DMS79 (cell line): ENCODE measurements at places on chromosomes 11 and 22.
A peak's percentile ranks its signal among the peaks of the same experiment; 100 is the strongest.

GRCh38 chr22:19599626-19600243 lies 75.5 kb upstream of the CLDN5 start:
- DNase-seq = no peak

- peak; percentile 68 for DNase-seq
Measured at GRCh38 chr11:16993495-16993894, 20.7 kb downstream of the PLEKHA7 start.

DNA sequence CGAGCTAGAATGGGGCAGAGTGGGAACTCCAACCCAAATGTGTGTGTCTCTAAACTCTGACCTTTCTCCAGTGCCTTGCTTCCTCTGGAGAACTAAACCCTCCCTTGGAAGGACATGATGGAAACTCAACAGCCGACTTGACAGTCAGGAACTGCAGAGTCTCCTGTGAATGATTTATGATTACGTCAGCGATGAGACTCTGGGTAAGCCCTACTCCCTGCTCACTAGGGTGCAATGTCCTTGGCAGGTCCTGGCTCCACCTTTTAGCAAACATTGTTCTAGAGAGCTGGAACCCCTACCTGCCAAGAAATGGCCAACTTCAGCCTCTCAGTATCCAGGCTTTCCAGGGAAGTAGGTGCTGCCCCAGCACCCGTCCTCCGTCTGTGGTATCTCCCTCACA lies 96.1 kb upstream of the CD82 start:
- no peak for DNase-seq

GRCh38 chr11:79794484-79795393 lies 353.9 kb upstream of the TENM4 start:
- DNase-seq = no peak

DNA sequence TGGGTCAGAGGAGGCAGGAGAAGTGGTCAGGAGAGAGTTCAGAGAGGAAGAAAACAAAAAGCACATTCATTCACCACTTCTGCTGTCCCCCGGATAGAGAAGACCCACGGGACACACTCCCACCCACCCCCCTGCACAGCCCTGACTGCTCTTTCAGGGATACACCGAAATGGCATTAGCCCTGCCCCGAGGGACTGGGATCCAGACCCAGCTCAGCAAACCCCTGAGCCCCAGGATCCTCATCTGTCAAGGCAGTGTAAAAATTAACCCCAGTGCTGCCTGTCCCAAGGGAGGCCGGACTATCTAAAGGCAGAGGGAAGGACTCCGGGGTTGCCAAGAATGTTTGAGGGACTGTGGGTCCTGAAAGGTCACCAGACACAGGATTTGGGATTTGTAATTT lies 31.2 kb downstream of the TPBGL start:
- DNase-seq = no peak

- DNase-seq = peak; percentile 37
Measured at GRCh38 chr11:17389957-17390649, 1.6 kb upstream of the KCNJ11 start.

- DNase-seq = peak; percentile 6
Measured at GRCh38 chr11:70243912-70244652, 26.4 kb upstream of the PPFIA1 start.

GRCh38 chr11:33445761-33446161 lies 188.6 kb downstream of the HIPK3 start:
- DNase-seq = no peak

DNA sequence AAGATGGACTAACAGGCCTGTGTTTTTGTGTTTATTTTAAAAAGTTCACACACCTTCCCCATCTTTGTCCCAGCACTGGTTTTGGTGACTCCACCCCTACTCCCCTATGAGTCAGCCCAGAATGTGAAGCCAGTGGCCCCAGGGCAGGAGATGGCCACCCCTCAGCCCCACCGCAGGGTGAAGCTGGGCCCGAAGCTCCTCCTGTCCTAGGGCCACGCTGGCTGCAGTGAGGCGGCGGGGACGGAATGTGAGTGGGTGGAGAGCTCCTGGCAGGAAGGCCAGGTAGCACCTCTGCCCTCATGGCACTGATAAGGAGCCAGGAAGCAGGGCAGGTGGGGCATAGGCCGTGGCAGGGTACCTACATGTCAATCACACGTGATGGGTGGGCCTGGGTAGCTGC lies 39.9 kb downstream of the SGSM3 start:
- no peak for DNase-seq

GRCh38 chr11:9765320-9766101 lies 101.6 kb downstream of the SWAP70 start:
- no peak for DNase-seq

- DNase-seq = no peak
Measured at GRCh38 chr11:7871056-7871455, 60.0 kb downstream of the OR10A6 start.

DNA sequence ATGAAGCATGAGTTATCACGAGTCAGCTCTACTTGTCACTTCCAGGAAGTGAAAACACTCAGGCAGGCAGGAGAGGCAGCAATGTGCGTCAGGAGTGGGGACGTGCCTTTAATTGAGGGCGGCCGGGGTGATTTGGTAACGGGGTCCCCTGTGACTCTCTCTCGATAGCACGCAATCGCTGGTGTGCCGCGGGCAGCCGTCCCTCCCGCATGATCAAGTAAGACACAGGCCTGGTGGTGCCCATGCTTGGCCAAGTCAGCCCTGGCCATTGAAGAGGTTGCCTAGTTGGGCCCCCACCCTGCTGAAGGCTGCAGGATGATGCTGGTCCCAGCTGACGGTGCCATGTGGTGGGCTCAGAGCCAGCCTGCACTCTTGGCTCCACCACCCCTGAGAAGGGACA lies 29.7 kb downstream of the CACNG2 start:
- no peak for DNase-seq

DNA sequence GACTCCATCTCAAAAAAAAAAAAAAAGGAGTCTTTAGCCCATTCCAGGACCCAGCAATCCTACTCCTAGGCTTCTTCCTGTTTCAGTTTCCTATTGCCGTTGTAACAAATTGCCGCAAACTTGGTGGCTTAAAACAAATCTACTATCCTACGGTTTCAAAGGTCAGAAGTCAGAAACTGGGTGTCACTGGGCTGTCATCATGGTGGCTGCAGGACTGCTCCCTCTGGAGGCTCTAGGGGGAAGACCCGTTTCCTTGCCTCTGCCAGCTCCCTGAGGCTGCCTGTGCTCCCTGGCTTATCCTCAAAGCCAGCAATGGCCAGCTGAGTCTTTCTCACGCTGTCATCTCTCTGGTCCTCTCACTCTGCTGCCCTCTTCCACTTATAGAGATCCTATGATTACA lies 8.7 kb upstream of the DAGLA start:
- DNase-seq = no peak

- DNase-seq = no peak
Measured at GRCh38 chr11:78187366-78188285, 800 bp downstream of the KCTD21 start.

DNA sequence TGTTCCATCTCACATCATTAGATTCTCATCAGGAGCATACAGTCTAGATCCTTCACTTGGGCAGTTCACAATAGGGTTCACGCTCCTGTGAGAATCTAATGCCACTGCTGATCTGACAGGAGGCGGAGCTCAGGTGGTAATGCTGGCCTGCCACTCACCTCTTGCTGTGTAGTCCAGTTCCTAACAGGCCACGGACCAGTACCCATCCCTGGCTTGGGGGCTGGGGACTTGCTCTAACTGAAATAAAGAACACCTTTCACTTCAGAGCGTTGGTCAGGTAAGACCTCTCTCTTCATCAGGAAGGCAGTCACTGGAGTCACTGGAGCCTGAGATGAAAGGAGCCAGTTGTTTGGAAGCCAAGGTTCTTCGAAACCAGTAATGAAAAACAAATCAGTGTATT lies 41.7 kb downstream of the PRMT3 start:
- no peak for DNase-seq

DNA sequence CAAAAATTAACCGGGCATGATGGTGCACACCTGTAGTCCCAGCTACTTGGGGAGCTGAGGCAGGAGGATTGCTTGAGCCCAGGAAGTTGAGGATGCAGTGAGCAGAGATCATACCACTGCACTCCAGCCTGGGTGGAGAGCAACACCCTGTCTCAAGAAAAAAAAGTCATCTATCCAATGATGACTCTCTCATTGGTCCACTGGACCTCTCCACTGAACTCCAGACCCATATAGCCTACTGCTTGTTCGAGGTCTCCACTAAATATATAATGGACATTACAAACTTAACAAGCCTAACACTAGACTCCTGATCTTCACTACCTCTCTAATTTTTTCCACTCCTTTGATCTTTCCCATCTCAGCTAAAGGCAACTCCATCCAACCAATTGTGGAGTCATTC lies 33.5 kb upstream of the MTCH2 start:
- DNase-seq = no peak

GRCh38 chr22:38951734-38952133 lies 5.7 kb upstream of the APOBEC3A start:
- no peak for DNase-seq

- DNase-seq = no peak
Measured at GRCh38 chr11:106281455-106282173, 204.2 kb downstream of the AASDHPPT start.

DNA sequence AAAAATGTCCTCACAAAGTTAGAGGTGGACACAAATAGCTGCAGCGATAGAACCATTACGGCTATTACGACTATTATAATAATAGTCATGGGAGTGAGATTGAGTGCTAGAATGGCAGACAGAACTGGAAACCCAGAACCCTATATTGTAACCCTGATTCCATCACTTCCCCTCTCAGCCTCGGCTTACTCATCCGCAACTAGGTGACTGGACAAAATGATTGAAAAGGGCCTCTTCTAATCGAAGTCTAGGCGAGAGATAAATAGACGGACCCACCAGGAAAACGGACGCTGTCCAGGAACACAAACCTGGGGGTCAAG lies 629 bp downstream of the PSMA1 start:
- no peak for DNase-seq

GRCh38 chr11:133966921-133967598 lies 10.3 kb upstream of the IGSF9B start:
- DNase-seq = no peak

- DNase-seq = no peak
Measured at GRCh38 chr11:22930816-22931594, 70.7 kb upstream of the CCDC179 start.

GRCh38 chr11:66595245-66595904 lies 2.4 kb downstream of the CCS start:
- peak; percentile 48 for DNase-seq

DNA sequence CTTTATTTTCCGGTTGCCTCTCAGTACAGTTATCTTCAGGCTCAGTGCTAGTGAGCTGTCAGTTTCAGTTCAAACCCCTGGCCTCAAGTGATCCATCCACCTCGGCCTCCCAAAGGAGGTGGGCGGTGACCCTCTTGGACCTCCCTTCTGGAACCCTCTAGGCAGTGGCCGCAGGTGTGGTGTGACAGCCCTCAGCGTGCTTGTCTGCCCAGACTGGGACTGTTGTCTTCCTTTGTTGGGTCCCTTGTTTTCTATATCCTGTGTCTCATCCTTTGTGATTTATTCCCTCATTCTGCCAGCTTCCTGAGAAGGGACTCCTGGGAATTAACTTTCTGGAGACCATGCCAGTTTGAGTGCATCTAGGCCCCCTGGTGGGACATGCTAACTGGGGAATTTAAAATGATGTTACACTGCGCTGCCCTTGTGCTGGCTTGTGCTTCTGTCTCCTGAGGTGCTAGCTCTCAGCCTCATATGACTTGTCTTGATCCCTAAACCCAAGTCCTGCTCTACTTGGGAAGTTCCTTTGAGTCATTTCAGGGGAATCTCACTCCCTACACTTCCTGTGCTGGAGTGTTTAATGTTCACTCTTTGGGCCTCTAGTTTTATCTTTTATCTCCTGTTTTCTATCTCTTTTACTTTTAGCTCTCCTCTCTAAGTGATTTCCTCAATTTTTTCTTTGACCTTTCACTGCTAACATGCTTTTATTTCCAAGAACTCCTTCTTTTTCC lies 19.4 kb downstream of the MED15 start:
- DNase-seq = no peak

DNA sequence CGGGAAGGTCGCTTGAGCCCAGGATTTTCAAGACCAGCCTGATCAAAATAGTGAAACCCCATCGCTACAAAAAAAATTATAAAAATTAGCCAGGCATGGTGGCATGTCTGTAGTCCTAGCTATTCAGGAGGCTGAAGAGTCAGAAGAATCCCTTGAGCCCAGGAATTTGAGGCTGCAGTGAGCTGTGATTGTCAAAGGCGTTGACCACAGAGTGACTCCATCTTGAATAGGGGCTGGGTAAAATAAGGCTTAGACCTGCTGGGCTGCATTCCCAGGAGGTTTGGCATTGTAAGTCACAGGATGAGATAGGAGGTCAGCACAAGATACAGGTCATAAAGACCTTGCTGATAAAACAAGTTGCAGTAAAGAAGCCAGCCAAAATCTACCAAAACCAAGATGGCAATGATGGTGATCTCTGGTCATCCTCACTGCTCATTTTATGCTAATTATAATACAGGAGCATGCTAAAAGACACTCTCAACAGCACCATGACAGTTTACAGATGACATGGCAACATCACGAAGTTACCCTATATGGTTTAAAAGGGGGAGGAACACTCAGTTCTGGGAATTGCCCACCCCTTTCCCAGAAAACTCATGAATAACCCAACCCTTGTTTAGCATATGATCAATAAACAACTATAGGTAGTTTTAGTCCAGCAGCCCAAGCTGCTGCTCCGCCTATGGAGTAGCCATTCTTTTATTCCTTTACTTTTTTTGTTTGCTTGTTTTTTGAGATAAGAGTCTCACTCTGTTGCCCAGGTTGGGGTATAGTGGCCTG lies 2.8 kb upstream of the RDX start:
- DNase-seq = no peak

DNA sequence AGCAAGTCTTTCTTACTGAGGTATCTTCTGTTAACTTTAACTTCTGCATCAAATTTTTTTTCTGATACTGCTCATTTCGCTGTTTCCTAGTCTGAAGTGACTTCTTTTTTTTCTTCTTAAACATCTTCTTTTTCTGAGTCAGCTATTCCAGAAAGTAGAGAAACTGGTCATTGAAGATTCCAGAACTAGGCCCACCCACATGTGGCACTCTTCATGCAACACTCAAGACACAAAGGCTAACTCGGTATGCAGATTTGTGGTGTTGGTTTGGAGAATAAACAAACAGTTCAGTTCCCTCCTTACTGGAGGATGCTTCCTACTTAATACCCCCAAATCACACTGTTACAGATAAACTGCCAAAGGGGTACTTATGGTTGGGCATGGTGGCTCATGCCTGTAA lies 25.2 kb upstream of the MTCH2 start:
- DNase-seq = no peak
